Stimulated activated CD4-positive, alpha-beta T cell treated with anti-CD3 and anti-CD28 coated beads, Interleukin-4, amount 100 ng/mL, for 24 hours (primary cell): ENCODE measurements at places on chromosomes 7 and 10.

DNA sequence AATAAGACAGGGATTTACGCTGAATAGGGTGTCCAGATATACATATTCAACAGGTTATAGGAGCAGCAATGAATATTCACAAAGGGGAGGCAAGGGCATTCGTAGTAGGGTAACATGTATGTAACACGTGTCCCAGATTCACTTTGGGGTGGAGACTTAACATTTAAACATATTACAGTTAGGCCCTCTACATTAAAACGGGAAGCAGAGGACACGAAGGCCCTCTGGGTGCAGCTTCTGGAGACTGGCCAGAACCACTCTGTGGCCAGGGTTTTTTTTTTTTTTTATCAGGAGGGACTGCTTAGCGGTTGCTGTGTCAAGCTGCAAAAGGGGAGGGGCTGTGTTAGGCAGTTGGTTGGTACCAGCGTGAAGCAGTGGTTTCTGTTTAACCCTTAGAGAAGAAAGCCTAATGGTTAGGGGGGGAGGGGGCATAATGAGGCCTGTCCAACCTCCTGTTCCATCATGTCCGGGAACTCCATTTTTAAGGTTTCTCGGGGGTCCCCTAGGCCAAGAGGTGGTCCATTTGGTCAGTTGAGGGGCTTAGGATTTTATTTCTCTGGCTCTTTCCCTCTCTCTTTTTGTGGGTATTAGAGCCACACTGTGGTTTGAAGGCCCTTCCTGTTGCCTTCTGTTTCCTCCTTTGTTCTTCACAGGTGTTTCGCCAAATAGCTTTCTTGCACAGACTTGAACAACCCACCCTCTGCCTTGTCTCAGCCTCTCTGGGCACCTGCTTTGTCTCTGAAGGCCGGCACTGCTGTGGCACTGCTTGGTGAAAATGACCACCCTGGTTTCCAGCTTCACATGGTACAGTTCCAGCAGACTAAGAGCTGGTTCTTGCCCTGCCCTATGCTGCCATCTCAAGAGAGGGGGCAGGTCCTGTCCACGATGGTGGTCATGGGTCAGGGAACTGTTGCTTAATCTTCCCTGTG is 26.4 kb downstream of the PRF1 start:
- no peak for DNase-seq

GRCh38 chr7:74104702-74105101 is 21.1 kb downstream of the LIMK1 start:
- DNase-seq, result no peak

GRCh38 chr10:129024046-129024445 is 443.0 kb upstream of the MGMT start:
- no peak for DNase-seq

- no peak for DNase-seq
Observed at GRCh38 chr10:66804962-66805361, 120.9 kb upstream of the LRRTM3 start.

DNA sequence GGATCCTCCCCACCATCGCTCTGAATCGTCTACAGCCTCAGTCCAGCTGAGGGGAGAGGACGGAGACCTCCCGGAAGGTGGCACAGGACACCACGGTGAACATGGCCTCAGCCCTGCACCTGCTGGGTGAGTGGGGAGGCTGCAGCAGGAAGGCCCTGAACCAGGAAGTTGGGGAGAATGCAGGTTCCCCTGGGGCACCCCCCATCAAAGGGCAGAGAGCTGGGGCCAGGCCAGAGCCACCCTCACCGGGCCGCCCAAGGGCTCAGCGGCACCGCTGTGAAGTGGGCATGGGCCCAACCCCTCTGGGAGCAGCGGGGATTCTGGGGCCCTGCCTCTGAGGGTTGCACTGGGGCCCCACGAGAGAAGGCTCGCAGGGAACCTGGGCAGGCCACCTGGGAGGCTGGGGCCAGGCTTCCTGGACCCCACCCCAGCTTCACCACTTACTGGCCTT is 98.7 kb downstream of the MICALL2 start:
- no peak for DNase-seq

DNA sequence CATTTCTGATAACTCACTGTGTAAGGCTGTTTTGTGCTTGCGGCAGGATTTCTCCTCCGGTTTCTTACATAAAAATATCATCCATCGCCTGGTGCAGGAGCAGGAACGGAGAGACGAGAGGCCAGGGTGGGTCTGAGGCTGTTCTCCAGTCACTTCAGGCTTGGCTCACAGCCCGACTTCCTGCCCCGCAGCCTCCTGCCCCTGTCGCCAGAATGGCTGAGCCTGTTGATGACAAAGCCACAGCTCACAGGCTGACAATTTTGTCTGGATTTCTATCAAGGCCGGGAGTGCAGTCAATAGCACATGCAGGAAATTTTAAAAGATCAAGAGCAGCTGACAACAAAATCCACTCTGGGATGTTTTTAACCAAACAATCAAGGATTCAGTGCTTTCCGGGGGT is 229.7 kb upstream of the ZNF32 start:
- no peak for DNase-seq

DNA sequence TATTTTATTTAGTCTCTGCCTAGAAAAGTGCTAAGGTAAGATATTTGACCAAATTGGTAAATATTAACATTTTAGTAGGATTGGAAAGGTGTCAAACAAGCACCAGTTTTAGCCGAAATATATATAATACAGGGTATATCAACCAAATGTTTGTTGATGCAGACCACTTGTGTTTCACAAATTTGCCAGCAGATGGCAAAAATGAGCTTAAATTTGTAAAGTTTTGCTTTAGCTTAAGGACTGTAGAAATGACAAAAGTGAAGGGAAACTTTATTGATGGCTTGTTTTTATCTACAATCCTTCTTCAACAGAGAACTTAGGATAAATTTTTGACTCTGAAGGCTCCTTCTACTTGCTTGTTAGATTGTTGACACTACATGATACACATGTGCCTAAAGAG is 4.8 kb upstream of the POLR1F start:
- peak; percentile 46 for DNase-seq

DNA sequence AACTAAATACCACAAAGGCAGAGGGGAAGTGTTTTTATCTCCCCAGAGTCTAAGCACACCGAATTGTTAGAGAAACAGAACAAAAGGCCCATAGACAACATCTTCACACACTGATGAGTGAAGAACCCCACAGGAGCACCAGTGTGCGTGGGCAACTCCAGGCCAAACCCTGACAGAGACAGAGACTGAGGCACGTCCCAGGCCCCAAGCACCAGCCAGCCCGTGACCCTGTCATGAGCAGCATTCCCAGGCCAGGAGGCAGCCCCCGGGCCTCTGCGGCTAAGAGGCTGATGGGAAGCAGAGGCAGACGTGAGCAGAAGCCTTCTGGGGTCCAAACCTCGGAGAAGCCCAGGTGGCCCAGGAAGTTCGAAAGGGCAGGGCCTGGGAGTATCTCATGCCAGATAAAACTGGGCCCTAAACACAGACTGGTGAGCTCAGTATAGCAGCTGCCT is 184.4 kb downstream of the TCERG1L start:
- DNase-seq, result no peak

GRCh38 chr7:139571190-139571589 is 47.7 kb downstream of the CLEC2L start:
- DNase-seq, result no peak

DNA sequence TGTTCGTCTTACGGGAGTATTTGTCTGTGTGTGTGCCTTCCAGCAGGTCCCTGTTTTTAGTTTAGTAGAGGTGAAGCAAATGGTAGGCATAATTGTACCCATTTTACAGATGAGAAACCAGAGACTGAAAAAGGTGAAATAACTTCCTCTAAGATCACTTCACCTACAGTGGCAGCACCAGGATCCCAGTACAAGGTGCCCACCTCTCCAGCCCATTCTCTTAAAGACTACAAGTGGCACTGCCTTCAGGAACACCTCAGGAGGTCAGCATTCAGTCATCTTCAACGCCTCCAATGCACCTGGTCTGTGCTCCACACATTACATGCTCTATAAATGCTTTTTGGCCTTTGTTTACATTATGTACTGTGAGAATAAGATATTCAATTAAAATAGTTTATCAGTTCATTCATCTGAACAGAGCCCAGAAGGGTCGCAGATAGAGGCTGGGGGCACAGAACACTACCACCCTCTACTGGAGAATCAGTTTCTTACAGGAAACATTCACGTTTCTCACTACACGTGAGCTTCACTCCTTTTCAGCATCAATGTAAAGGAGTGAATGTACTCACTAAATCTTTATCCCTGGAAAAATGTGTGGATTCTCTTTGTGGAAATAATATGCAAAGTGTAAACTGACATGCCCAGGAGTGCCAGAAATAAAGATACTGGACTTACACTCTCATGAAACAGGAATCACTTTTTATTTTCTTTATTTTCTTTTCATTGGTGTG is 45.5 kb upstream of the ABLIM1 start:
- peak; percentile 10 for DNase-seq

DNA sequence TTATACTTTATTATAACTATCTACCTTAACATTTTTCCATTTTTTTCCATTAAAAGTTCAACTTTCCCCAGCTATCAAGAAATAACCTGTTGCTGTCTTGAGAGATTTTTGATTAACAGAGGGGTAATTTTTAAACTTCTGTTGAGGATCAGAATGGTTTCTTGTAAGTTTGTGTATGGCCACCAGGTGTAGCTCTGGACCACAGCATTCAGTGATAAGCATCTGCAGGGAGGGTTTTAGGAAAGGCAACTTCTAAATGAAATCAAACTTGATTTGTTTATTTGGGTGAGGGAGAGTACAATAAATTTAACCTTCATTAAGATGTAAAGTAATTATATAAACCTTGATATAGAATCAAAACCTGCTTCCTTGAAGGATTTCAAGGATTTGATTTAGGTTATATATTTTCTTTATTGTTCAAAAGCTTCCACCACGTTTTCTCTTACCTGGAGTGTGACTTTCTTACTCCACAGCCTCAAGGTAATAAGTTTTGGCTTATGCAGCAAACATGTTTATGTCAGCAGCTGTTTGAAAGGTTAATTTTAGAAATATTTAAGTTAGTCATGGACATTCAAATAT is 153.3 kb downstream of the STK31 start:
- peak; percentile 9 for DNase-seq

GRCh38 chr7:5255832-5256231 is 26.9 kb upstream of the SLC29A4 start:
- DNase-seq, result no peak

DNA sequence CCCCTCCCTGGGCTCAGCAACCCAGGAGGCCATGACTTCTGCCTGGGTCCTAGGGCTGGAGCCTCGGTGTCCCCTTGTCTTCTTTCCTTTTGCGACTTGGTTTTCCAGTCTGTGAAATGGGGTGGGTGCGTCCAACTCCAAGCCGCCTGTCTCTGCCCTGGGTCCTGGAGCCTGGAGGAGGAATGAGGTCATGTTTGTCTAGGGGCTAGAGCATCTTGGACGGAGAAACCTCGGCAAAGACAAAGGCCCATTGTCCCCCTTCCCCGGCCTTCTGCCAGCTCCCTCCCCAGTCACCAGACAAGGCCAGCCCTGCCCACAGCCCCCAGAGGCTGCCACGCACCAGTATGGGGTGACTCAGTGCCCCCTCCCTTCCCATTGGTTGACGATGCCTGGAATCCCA is 39.8 kb upstream of the ELN start:
- no peak for DNase-seq

DNA sequence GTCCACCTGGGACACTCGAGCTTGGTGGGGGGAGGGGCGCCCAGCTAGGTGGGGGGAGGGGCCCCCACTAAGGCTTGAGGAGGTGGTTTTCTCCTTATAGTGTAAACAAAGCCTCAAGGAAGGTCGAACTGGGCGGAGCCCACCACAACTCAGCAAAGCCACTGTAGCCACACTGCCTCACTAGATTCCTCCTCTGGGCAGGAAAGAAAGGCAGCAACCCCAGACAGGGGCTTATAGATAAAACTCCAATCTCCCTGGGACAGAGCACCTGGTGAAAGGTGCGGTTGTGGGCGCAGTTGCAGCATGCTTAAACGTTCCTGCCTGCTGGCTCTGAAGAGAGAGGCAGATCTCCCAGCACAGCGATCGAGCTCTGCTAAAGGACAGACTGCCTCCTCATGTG is 133.1 kb downstream of the SNX13 start:
- no peak for DNase-seq

GRCh38 chr7:88299126-88299525 is 7.6 kb downstream of the STEAP4 start:
- no peak for DNase-seq

GRCh38 chr7:142855114-142855743 is 353 bp downstream of the EPHB6 start:
- DNase-seq, result no peak

- peak; percentile 26 for DNase-seq
Observed at GRCh38 chr7:30330134-30331111, 46.0 kb downstream of the ZNRF2 start.

GRCh38 chr7:31475368-31475767 is 38.5 kb upstream of the ITPRID1 start:
- no peak for DNase-seq

- DNase-seq, result no peak
Observed at GRCh38 chr7:137694405-137694804, 152.4 kb downstream of the DGKI start.

- DNase-seq, result peak; percentile 61
Observed at GRCh38 chr7:151632750-151633515, 113.2 kb upstream of the RHEB start.

DNA sequence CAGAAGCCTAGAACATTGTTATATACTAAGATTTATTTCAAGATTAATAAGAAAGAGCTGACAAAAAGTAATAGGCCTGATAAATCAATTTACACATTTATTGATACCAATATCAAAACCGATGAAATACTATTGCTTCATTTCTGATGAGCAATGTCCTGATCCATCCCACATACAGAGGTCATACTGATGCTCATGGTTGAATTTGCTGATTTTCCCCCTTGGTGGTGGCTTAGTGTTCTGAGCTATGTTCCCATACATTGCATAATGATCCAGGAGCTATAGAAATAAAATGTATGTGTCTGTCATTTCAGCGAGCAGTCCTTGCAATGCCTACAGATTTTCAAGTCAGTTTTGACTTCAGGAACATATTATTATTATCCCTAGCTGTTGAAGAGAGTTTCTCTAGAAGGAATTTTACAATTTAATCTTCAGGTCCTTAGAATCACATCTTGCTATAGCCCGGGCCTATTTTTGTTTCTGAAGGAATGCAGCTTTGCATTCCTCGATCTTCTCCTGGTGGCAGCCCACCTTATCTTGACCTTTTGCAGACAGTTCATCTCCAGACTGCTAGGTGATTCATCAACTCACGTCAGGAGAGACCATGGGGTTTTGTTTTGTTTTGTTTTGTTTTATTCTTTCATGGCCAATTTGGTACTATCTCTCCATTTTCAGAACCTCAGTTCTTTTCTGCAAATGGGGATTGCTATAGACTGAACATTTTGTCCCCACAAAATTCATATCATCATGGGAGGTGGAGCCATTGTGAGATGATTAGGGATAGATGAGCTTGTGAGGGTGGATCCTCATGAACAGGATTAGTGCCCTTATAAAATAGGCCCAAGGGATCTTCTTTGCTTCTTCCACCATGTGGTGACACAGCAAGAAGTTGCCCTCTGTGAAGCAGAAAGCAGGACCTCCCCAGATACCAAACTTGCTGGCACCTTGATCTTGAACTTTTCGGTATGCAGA is 465.6 kb upstream of the IGFBP3 start:
- DNase-seq, result no peak

DNA sequence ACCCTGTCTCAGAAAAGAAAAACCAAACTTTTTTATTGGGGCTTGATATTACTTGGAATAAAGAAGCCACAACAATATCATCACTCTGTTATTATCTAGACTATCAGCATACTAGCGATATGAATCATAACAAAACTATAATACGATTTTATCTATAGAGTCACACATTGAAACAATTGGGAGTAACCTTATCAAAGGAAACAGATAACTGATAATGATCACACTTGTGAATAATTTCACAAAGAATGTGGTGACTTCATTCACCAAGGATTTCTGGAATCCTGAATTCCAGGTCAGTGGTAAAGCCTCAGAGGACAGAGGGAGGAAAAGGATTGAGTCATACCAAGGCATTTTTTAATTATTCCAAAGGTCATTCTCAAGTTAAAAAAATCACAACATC is 32.1 kb upstream of the NMT2 start:
- DNase-seq, result no peak
